Anterior cingulate cortex (tissue), 58 donors: ENCODE measurements at places on chromosomes 5 and 9.

GRCh38 chr5:87051502-87052113 is 216.1 kb upstream of the RASA1 start:
- DNase-seq = no peak

GRCh38 chr5:131316026-131316425 is 52.2 kb downstream of the CDC42SE2 start:
- no peak for DNase-seq

- no peak for DNase-seq
Measured at GRCh38 chr9:90033028-90033650, 428.3 kb downstream of the GADD45G start.

- DNase-seq = no peak
Measured at GRCh38 chr5:93677359-93677891, 64.0 kb downstream of the POU5F2 start.

DNA sequence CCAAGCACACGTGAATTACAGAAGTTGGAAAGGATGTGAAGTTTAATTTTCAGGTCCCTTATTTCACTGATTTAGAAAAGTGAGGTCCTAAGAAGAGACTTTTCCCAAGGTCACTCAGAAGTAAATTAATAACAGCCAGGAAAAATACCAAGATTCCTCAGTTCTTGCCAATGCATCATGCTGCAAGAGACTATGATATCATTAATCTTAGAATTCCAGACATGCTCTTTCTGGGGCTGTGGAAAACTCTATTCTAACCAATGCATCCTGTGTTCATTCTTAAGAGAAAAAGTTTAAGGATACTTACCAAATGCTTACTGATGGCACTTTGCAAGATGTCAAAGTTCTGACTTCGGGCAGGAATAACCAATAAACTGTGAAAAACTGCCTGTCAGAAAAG is 42.8 kb downstream of the TEX10 start:
- no peak for DNase-seq

DNA sequence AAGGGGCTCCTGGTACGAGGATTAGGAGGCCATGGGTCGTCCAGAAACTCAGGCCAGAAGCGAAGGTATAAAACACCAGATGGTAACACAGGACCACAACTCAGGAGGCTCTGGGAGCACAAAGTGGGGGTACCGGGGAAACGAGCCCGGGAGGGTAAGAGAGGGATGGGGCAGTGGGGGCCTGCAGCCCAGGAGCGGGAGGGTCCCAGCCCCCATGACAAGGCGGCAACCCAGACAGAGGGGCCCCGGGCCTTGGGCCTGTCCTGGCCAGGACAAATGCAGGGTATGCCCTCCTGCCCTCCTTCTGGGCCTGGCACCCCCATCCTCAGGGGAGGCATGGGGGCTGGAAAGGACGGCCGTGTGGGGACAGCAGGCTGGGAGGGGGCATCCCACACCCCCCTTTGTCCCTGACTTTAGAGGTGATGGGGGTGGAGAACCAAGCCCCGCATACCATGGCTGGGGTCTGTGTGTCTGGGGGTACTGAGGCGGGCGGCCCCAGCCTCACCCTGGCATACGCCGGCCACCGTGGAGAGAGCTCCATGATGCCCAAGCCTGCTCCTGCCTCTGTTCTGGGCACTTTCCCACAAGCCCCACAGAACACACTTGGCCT is 47.0 kb upstream of the EXOC3 start:
- DNase-seq = no peak

DNA sequence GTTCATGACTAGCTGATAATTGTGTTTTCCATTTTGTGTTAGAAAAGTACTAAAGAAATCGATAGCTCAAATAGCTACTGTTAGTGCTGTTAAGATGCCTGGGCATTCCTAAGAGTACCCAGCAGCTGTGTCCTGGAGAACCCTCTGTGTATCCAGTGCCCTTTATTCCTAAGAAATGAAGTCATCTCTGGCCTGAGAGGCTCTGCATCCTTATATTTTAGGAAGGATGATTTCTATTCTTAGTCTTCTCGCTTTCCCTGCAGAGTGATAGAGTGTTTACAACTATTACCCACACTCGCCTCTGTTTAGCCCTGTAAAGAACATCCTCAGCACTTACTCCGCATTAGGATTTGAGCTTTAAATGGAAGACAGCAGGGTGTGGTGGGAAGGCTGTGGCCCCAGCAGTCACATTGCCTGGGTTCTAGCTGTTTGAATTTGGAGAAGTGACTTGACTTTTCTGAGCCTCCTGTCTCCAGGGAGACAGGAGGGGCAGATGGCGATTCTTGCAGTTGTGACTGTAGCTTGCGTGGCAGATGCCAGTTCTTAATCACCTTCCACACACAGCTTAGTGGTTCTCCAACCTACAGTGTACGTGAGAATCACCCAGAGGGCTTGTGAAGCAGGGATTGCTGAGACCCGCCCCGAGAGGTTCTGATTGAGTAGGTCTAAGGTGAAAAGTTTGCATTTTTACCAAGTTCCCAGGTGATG is 177.2 kb upstream of the PITX1 start:
- no peak for DNase-seq

DNA sequence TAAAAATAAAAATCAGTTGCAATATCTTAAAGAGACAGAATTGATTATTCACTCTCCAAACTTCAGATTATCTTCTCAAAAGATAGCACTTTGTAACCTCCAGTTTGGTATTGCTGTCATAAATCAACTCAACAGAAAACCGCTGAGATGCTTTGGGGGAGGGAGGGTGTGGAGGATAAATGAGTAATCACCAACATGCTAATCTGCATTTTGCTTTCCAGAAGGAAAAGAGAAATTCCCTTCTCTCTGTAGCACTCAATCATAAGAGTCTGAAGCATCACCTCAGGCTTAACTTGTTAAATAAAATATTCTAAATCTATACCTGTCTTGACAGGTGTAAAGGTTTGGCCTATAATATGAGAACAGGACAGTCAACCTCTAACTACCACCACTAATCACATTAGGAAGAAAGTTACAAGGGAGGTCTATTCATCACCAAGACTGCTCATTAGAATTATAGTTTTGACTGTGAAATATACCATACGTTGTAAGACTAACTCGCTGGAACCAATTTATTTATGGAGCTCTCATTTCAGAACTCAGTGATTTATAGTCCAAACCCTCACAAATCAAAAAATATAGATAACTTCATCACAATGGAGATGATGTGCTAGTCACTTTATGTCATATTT is 89.0 kb downstream of the PIK3R1 start:
- no peak for DNase-seq

DNA sequence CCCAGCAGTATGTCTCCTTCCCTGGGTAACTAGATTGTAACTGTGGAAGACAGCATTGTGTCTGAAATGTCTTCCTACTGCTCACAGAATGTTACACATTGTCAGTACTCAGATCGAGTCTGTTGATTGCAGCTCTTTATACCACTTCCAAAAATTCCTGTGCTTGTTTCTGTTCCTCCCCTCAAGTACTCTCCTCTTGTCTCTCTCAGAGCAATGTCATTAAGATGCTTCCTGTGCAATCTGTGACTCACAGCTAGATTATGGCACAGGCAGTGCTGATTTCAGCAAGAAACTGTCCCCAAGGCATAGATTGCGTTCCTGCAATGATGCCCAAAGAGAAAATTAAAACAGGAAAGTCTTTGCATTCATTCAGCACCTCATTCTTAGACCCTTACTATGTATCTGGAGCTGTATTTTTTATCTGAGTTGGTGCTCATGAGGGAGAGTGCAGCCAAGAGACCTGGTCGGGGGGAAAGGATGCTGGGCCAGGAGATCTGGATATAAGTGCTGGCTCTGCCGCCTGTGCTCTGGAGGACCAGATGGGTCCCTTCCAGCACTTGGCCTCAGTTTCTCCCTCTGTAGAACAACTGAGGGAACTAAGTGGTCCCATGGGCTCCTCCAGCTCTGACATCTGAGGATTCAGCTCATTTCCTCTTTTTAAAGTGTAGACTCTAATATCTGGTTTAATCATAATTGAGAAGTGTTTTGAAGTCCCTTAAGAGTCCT is 40.8 kb upstream of the GNPDA1 start:
- DNase-seq = no peak

DNA sequence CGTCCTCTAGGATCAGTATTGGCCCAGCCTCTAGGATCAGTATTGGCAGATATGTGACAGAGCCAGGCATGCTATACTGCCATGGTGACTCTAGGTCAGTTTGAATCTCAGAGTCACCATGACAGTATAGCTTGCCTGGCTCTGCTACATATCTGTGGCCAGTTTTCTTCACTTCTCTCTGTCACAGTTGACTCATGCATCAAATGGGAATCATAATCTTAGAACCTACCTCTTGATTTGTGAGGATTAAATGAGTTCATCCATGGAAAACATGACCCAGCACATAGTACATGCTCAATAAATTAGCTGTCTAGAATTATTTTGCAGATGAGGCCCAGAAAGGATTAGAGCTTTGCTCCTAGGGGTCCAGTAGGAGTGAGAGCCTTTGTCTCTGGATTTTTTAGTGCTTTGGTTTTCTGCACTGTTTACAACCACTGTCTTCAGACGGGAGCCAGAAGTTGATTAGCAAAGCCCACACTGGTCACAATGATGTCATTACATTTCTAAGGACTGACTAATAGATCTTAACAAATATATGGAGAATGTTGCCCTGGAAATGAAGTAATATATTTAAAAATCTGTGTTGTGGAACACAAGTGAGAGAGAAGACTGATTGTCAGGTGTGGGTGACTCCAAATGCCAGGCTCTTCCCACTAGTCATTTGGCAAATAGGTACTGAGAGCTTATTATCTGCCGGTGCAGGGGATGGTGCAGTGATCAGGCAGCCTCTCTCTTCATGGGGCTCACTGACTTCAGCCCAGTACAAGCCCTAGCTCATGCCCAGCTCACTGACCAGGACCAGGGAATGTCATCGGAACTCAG is 76.0 kb downstream of the COL15A1 start:
- DNase-seq = no peak

DNA sequence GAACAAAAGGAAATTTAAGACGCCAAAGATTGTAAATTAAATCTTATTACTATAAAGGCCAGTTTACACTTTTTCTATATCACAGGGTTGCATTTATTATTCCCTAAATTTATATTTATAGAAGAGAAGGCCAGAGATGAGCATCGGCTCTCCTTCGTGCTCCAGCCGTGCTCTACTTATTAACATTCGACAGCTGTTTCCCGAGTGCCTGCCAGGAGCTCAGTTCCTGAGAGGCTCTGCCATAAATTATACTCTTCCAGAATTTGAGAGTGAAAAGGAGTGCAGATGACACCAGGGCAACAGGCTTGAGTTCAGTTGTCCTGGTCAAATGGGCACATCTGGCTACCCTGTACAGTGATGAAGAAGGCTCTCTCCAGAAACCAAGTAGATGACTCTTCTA is 70.1 kb downstream of the PCSK5 start:
- no peak for DNase-seq

- no peak for DNase-seq
Measured at GRCh38 chr5:33148076-33148513, 292.7 kb upstream of the TARS1 start.

DNA sequence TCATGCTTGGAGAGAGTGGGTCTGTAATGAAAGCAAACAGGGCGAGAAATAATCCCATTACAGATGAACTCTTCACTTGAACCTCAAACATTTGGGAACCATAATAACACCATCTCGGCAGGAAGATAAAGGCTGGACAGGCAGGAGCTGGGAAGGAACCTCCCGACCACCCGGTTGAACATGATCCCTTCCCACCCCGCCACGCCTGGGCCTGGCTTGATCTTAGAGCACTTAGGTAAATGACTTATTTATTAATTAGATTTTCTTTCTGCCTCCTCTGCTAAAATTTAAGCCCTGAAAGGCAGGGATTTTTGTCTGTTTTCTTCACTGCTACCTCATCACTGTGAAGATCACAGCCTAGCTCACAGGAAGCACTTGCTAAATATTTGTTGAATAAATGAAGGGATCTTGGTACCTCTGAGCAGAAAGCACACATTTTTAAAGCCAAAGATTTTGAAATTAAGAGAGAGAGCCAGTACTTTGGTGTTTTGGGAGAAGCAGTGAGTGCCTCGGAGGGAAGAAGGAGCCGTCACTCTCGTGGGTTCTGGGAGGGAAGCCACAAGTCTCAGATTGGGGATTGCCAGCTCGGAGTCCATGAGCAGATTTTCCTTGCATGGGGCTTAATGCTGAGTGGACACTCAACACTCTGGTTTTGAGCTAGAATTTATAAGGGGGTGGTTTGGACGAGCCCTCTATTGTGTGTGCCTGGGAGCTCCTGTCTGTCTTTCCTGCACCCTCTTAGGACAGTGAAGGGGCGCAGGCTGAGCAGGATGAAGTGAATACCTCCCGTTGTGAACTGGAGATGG is 133.3 kb downstream of the MACROH2A1 start:
- DNase-seq = no peak

GRCh38 chr9:13284011-13284410 is 4.5 kb upstream of the MPDZ start:
- DNase-seq = no peak

- no peak for DNase-seq
Measured at GRCh38 chr9:31608416-31608815, 776.0 kb upstream of the ACO1 start.

DNA sequence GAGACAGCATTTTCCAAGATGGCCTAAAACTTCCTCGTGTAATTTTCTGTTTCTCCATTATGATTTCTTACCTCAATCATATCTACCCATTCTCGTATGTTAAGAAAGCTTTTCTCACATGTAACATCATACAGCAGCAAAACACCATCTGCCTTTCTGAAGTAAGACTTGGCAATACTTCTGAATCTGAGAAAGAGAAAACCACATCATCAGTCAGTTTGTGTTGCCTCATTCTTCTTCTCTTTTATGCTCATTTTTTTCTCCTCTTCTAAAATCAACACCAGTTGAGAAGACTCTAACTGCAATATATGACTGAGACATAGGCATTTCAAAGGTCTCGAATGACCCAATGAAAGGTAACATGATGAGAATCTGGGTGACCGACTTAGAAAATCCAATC is 66.0 kb downstream of the RASEF start:
- no peak for DNase-seq

GRCh38 chr5:6858419-6858818 is 145.2 kb downstream of the TENT4A start:
- no peak for DNase-seq

DNA sequence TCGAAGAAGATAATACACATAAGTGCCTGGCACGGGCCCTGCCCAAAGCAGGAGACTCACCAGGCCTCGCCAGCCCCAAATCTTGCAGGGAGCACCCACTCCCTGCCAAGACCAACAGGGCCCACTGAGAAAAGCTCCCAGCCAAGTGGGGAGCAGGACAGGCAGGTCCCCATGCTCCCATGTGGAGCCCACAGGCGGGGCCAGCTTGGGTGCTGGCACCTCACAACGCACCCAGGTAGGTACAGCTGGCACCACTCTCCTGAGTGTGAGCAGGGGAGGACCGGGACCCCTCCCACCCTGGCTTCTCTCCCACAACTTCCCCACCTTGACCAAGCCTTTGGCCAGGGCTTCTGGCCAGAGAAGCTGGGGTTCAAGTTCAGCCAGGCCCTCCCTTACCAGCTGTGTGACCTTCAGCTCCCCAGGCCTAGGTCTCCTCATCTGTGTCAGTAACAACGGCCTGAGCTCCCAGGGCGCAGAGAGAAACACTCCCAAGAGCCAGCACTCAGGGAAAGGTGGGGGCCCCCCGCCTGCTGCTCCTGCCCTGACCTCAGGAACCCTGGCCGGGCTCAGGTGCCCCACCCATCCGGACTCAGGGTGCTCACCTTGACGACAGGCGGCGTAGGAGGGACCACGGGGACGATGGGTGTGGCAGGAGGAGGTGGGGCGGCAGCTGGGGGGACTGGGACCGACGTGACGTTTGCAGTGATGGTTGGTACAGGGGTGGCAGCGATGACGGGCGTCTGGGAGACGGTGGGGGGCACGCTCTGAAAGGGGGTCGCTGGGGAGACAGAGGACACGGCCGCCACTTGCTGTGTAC is 17.8 kb downstream of the BRD3 start:
- DNase-seq = no peak
